Midbrain (tissue), 1 donor: ENCODE measurements at places on chromosomes 4 and X.

DNA sequence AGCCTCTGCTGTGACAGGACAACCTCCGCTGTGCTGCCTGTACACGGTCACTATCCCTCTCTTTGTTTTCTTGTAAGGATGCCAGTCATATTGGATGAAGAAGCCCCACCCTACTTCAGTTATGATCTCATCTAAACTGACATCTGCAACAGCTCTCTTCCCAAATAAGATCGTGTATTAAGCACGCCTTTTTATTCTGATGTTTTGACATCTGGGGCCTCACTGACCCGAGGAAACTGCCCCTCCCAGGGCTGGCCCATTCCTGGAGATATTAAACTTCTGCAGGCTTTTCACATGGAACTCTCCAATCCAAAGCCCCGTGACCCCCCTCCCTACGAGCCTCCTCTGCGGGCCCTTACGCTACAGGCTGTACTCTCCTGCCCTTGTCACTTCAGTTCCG lies 232.0 kb downstream of the ARHGAP10 start:
- no peak for DNase-seq

GRCh38 chr4:173466101-173466500 lies 63.9 kb downstream of the HAND2 start:
- DNase-seq = no peak

- DNase-seq = no peak
These were observed 4.0 kb upstream of the CDKL2 start for GRCh38 chr4:75634281-75634680.

DNA sequence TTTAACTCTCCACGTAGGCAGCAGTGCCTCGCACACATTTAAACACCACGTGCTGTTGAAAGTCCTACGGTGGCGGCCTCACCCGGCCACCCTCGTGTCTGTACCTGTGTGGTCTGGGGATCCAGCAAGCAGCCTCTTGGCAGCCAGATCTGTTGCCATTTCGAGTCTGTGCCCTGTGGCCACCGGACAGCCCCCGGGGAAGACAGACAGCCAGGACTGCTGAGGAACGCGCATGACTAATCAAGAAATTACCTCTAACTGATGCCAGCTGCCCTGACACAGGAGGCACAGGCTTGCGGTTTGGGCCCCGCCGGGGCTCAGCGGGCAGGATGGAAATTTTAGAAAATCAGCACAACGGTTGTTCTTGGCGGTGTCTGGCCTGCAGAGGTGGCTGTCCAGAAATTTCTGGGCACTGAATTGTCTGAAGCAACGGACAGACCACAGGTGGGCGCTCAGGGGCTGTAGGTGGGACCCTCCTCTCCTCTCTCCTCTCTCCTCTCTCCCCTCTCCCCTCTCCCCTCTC lies 15.6 kb upstream of the ASMTL start:
- DNase-seq = no peak

- DNase-seq = peak; percentile 84
These were observed 15.6 kb downstream of the SCARB2 start for GRCh38 chr4:76197971-76198410.

GRCh38 chr4:53551958-53552357 lies 39.3 kb downstream of the LNX1 start:
- no peak for DNase-seq

DNA sequence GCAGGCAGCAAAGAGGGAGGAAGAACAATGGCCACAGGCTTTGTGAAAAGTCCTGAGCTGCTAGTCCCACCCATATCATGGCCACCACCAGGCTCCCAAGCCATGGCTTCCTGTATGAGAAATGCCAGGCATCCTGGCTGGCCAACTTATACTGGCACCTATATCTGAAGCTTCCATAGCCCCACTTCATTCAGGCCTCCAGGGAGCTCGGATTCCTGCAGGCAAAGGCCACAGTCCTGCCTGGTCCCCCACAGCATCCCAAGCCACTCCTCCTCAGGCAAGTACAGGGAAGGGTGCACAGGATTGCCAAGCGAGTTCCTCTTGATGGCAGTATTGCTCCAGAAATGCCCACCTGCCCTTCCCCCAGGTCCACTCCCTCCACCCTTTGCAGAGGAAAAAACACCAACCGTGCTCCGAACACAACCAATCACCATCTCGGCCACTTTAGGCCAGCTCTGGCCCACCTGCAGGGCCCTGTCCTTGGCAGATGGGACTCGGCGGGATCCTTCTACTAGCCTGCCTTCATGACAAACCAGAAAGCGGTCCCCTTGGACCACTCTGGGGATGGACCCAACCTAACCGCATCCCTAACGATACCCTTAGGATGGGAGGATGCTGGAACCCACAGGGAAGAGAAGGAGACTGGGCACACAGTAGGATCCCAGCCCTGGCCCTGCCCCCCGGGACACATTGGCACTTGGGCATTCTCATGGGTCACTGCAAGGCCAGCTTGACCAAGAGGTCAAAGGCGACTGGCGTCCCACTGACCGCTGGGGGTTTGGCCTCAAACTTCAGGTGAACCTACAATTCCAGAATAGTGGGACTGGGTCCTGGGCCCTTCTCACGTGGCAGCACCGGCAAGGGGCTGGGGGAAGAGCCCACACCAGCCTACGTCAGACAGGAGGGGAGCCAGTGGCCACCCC lies 220.4 kb upstream of the AGTR2 start:
- DNase-seq = peak; percentile 81

- no peak for DNase-seq
These were observed 43.3 kb upstream of the GPR173 start for GRCh38 chrX:53005327-53005726.

DNA sequence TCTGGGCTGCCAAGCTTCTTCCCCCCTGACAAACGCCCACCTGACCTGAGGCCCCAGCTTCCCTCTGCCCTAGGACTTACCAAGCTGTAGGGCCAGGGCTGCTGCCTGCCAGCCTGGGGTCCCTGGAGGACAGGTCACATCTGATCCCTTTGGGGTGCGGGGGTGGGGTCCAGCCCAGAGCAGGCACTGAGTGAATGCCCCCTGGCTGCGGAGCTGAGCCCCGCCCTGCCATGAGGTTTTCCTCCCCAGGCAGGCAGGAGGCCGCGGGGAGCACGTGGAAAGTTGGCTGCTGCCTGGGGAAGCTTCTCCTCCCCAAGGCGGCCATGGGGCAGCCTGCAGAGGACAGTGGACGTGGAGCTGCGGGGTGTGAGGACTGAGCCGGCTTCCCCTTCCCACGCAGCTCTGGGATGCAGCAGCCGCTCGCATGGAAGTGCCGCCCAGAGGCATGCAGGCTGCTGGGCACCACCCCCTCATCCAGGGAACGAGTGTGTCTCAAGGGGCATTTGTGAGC lies 37.0 kb downstream of the HTRA3 start:
- DNase-seq = no peak

- DNase-seq = no peak
These were observed 71.3 kb upstream of the IQCM start for GRCh38 chr4:149886786-149887490.

GRCh38 chr4:25881193-25881592 lies 18.4 kb upstream of the SEL1L3 start:
- DNase-seq = no peak

- DNase-seq = no peak
These were observed 140.9 kb downstream of the HNRNPD start for GRCh38 chr4:82232891-82233290.

GRCh38 chr4:78355306-78355705 lies 196.3 kb upstream of the ANXA3 start:
- DNase-seq = no peak

DNA sequence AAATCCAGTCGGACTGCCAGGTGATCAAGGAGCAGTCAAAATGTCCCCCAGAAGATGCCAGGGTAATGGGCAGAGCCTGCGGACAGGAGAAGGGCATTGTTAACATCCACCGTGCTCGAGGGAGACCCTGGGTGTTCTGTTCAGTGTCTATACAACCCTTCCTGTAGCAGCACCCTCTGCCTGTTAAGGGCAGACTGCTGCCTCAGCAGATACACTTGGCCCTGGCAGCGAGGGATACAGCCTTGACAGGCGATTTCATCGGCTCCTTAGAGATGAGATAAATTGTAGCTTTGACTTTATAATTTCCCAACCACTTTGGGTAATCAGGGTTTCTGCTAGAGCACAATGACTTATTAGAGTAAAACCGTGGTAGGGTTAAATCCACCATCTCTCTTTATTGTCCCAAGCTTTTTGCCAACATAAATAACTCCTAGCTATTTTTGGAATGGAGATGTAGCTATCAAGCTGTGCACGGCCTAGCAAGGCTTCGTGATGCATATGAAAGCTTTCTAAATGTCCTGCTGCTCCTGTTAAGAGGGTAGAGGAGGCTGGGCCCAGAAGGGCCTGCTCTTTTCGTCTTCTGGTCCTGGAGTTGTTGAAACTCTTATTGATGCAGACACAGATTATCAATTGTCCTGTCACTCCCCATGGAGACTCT lies 195.9 kb downstream of the CPEB2 start:
- DNase-seq = no peak

- DNase-seq = no peak
These were observed 790 bp upstream of the HHIP start for GRCh38 chr4:144645102-144645630.
